Neural cell (in vitro differentiated cells): ENCODE measurements at places on chromosomes 6 and 20. TPM values are rescaled to one million over a fixed set of nuclear protein-coding genes. Genes with fewer than 3 reads are reported as not detected.

PTK7 gene
- 32.5 and 47.4 TPM in 2 replicates for polyA plus RNA-seq

EEF1A2 gene
- polyA plus RNA-seq = 208 and 260 TPM in 2 replicates

CLPSL1 gene
- not detected in 2 replicates for polyA plus RNA-seq

COL9A3 gene
- 1.0 and 3.1 TPM in 2 replicates for polyA plus RNA-seq

ACOT8 gene
- 60.9 and 68.7 TPM in 2 replicates for polyA plus RNA-seq

SULF2 gene
- 27.0 and 30.0 TPM in 2 replicates for polyA plus RNA-seq

BPIFB4 gene
- polyA plus RNA-seq = not detected in 2 replicates

CGA gene
- not detected in 2 replicates for polyA plus RNA-seq

HLA-DRA gene
- polyA plus RNA-seq = not detected in 2 replicates

SAMD3 gene
- 17.1 and 25.9 TPM in 2 replicates for polyA plus RNA-seq

VGLL2 gene
- polyA plus RNA-seq = not detected in 2 replicates

BPIFB1 gene
- polyA plus RNA-seq = not detected in 2 replicates

CLPSL2 gene
- not detected in 2 replicates for polyA plus RNA-seq

ABT1 gene
- polyA plus RNA-seq = 22.4 and 26.1 TPM in 2 replicates

RAD21L1 gene
- polyA plus RNA-seq = not detected in 2 replicates

MAS1 gene
- not detected in 2 replicates for polyA plus RNA-seq

SLC26A8 gene
- not detected in 2 replicates for polyA plus RNA-seq

SLC25A27 gene
- 31.1 and 44.5 TPM in 2 replicates for polyA plus RNA-seq

MCCD1 gene
- not detected in 2 replicates for polyA plus RNA-seq

ATF6B gene
- 44.3 and 49.3 TPM in 2 replicates for polyA plus RNA-seq

PPP1R3G gene
- not detected in 2 replicates for polyA plus RNA-seq

GSTA3 gene
- not detected in 2 replicates for polyA plus RNA-seq

TPD52L2 gene
- polyA plus RNA-seq = 142 TPM in 2 replicates

GMDS gene
- 5.1 and 11.4 TPM in 2 replicates for polyA plus RNA-seq

IL17F gene
- not detected in 2 replicates for polyA plus RNA-seq

SYCP2L gene
- polyA plus RNA-seq = 9.2 and 9.4 TPM in 2 replicates

HRH3 gene
- 1.7 and 2.8 TPM in 2 replicates for polyA plus RNA-seq

ADGRF1 gene
- not detected in 2 replicates for polyA plus RNA-seq

OR12D3 gene
- polyA plus RNA-seq = not detected in 2 replicates

AMD1 gene
- polyA plus RNA-seq = 77.6 and 86.5 TPM in 2 replicates

EYS gene
- 0.38 and 1.0 TPM in 2 replicates for polyA plus RNA-seq

RNF39 gene
- not detected in 2 replicates for polyA plus RNA-seq

ZBP1 gene
- polyA plus RNA-seq = not detected in 2 replicates

PGC gene
- polyA plus RNA-seq = not detected in 2 replicates

SMLR1 gene
- not detected in 2 replicates for polyA plus RNA-seq

PRL gene
- polyA plus RNA-seq = not detected in 2 replicates

FAM135A gene
- polyA plus RNA-seq = 24.0 and 31.4 TPM in 2 replicates

ADGRF4 gene
- polyA plus RNA-seq = not detected in 2 replicates

RAET1L gene
- polyA plus RNA-seq = not detected in 2 replicates

TAGAP gene
- polyA plus RNA-seq = not detected in 2 replicates

MUC22 gene
- polyA plus RNA-seq = not detected in 2 replicates

SCRT2 gene
- 2.5 and 3.8 TPM in 2 replicates for polyA plus RNA-seq

TMEM151B gene
- 66.0 and 82.1 TPM in 2 replicates for polyA plus RNA-seq

HIVEP1 gene
- polyA plus RNA-seq = 3.6 and 8.0 TPM in 2 replicates

SAPCD1 gene
- polyA plus RNA-seq = 1.3 TPM in 1 of 2 replicates, not detected in the other

IFT52 gene
- 124 and 144 TPM in 2 replicates for polyA plus RNA-seq

CST2 gene
- not detected in 2 replicates for polyA plus RNA-seq
